Stimulated activated CD8-positive, alpha-beta memory T cell treated with anti-CD3 and anti-CD28 coated beads, Interleukin-15, amount 100 ng/mL, for 48 hours (primary cell): ENCODE measurements at places on chromosomes 16 and 17.

DNA sequence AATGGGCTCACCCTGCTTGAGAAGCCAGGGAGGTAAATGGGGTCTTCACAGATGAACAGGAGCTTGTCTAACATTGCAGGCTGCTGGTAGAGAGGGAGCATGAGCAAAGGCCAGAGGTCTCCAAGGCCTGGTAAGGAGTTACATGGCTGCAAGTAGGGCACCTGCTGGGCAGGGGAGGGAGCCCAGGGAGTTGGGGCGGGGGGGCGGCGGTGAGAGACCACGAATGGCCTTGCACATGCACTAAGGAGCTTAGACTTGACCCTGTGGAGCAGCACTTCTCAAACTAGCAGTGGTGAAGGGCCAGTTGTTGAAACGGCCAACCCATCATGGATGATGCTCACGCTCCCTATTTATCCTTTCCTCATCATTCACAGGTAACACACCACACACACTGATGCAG is 38.4 kb downstream of the ERN1 start:
- DNase-seq, result no peak

DNA sequence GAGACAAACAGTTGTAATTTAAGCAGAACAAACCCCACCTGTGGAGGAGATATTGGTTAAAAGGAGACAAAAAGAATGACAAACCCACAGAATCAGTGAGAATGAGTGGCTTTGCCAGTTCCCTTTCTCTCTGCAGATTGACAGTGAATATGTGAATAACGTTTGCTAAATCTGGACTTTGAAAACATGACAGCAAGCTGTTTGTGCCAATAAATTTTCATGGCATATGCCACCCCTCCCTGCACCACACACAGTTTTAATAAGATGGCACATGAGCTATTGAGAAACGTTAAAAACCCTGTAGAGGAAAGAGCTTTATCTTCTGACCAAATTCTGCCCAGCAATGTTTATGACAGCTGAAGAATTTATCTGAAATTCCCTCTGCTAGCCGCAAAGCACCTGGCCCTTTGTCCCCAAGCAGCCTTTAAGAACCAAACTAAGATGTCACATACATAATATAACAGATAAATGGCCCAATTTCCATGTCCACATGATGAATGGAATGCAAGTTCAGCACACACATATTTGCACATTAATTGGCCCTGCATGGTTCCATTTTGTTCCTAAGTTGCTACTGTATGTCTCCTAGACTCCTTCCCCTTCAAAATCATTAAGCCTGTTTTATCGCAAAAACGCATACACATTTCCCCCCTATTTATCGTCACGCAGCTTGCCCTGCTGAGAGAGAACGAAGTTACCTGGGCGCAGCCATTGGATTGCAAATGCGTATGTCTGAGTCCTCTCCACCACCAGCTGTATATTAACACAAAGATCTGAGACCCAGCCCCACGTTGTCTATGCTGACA is 773.5 kb upstream of the EEF2KMT start:
- no peak for DNase-seq

DNA sequence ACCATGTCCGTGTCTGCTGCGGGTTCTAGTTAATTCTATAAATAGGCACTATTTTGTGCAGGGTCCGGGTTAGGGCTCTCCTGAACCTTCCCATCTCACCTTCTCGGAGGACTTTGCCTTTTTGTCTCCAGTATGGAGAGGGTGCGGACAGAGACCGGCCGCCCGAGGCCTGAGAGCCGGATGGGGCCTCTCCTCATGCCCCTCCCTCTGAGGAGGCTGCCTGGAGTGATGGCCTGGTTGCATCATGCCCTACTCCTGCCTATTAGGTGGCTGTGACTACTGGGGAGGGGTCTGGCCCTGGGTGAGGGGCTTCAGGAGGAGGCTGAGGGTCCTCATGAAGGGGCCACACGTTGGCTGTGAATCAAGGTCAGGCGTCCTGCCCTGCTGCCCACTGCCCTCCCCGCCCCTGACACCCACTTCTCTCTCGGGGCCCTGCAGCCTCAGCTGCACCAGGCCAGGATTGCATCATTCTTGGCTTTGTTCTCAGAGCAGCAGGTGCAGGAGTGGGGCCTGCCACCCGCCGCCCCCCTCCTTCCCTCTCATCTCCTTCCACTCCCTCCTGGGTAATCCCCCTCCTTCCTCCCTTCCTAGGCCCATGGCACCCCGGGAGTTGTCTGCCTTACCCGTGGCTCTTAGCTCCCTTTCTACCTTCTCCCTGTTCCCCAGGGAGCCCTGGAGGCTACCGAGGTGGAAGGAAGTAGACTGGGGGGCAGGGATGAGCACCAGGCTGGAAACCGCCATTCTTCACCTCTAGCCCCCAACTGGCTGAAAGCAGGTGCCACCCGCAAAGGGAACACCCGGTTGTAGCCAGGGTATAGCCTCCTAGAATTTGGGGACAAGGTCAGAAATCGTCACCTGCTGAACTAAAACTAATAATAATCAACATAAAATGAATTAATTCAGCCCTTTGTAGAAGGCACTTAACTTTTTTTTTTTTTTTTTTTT is 12.7 kb upstream of the ARHGAP23 start:
- DNase-seq, result no peak

DNA sequence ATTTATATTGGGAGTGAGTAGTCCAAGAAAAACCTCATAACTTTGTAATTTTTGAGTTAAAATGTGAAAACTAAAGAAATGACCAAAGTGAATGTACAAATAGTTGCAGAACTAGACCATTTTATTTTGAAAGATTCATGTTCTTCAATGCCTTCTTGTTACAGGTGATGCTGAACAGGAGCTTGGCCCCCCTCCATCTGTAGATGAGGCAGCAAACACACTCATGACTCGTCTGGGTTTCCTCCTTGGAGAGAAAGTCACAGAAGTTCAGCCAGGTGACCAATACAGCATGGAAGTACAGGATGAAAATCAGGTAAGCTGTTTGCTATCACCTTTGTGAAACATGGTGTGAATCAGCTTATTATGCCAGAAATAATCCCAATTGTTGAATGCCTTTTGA is 227.8 kb downstream of the TANC2 start:
- DNase-seq, result no peak

DNA sequence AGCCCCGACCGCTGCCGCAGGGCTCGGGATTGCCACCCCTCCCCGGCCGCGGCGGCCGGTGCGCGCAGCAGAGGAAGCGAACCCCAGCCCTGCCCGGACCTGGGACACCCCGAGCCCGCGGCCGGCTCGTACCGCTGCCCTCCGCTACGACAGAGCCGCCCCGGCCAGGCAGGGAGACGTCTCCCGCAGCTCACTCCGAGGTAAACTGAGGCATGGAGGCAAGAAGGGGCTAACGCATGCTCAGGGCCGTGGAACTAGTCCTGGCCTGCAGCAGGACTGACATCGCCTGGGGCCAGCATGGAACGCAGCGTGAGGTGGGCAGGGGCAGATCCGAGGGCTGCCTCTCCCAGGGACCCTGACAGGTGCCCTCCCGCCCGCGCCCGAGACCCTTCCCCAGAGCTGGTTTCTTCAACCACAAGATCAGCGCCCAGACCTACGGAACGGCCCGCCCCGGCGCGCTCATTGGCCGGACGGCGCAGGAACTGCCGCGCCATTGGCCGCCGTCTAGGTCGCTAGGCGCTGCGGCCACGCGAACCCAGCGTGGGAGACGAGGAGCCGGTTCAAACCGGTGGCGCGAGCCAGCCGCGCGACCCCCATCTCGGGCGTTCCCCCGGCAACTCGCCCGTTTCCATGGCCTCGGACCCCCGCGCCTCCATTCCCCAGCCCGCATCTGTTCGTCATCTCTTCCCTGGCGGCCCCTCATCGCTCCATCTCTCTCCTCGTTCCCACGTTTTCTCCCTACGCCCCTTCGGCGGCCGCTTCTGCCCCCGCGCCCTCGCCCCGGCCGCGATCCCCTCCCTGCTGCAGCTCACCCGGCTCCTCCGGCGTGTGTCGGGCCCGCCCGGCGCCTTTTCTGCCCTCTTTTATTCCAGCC is at the start of gene SLC43A2:
Gene SLC43A2 (minus strand): TSS at position 853 of the 874 bp plus-strand sequence. CDS start 960 bp downstream, outside the sequence.
- DNase-seq, result peak; percentile 74

GRCh38 chr16:73053038-73053363 is 5.1 kb upstream of the ZFHX3 start:
- no peak for DNase-seq
